LNCaP clone FGC (cell line): ENCODE measurements at places on chromosomes 16 and 17.

DNA sequence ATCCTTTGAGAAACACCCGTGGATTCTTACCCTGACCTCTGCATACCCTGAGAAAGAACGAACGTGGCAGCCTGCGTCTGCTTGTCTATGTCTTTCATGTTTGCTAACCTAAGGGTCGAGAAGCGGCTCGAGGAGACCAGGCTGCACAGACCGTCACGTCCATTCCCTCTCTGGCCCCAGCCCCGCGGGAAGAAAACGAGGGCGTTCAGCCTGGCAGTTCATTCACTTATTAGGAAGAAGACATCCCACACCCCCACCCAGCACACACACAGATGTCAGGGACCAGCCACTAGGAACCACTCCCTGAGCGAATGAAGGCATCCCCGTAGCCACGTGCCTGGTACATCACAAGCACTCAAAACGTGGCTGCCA, 655 bp upstream of the MTHFSD start:
- no peak for DNase-seq

DNA sequence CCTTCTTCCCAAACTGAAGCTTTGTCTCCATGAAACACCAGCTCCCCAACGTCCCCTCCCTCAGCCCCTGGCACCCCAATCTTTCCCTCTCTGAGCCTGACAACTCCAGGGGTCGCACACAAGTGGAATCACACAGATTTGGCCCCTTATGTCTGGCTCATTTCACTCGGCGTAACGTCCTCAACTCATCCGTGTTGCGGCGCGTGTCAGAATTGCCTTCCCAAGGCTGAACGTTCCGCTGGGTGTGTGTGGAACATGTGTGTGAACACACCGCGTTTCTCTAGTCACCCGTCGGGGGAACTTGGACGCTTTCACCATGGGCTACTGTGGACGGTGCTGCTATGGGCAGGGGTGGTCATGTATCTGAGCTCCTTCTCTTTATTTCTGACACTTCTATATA, 45.0 kb downstream of the TBC1D16 start:
- no peak for DNase-seq

DNA sequence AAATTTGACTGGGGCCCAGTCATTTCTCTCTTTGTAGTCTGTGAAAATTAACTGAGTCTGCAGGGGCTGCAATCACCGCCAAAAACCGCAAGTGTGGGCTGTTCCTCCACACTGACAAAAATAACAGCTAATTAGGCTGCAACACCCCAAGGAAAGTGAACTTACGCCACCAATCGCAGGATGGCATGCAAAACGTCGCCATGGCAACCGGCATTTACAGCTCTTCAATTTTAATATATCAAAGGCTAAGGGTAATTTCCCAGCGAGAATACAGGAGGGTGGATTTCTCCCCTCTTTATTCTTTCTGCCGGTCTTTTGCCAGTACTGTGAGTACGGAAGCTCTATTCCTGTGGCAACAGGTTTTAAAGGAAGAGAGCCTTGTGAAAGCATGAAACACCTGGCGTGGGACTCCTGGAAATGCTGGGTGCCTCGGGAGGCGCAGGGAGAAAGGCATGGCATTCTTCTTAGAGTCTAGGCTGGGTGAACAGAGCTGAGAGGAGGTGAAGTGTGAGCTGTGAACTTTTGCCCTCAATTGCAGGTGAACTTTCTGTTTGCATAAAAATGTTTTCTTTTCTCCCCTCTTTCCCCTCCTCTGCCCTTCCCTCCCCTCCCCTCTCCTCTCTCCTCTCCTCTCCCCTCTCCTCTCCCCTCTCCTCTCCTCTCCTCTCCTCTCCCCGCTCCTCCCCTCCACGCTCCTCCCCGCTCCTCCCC, 399.7 kb downstream of the XYLT1 start:
- no peak for DNase-seq

DNA sequence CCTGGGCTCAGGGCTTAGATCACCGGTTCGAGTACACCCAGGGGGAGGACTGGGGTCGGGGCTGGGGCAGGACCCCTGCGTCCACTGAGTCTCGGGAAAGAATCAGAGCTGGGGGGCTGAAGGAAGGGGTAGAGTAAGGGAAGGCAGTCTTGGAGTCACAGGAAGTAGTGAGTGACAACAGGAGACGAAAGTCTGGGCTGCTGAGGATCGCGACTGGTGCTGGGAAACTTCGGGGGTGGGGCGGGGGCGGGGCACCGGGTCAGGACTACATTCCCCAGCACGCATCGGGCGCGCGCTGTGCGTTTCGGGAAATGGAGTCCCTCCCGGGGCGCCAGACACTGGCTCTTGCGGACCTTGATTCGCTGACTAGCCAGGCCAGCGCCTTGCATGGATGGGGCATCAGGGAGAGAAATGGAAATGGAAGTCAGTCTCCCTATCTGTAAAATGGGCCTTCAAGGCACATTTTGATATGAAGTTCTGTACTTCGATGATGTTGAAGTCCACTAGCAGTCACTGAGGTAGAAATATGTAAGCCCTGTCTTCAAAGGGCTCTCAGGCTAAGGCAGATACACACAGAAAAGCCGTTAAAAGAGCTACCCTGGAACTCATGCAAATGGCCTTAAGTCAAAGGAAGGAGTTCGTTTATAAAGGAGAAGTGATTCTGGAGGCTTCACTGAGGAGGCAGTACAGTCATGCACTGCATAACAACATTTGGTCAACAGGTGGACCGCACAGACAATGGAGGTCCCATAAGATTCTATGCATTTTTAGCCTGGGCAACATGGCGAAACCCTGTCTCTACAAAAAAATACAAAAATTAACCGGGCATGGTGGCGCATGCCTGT, 697 bp downstream of the CTF1 start:
- DNase-seq, result no peak

DNA sequence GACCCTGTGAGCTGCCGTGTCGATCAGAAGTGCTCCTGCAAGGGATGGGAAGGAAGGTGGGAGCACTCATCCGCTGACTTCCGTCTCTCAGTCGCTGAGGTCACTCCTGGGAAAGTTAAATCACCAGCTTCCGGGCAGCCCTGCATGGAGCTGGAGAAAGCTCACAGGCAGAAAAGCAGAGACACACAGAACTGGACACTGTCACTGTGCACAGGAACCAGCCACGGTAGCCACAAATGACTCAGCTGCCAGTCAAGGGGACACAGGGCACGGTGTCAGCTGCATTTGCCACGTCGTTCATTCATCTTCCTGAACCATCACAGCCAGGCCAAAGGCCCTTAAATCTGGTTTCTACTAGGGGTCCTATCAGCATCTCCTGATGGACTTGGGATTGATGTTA, 226.4 kb upstream of the PSMD7 start:
- no peak for DNase-seq

DNA sequence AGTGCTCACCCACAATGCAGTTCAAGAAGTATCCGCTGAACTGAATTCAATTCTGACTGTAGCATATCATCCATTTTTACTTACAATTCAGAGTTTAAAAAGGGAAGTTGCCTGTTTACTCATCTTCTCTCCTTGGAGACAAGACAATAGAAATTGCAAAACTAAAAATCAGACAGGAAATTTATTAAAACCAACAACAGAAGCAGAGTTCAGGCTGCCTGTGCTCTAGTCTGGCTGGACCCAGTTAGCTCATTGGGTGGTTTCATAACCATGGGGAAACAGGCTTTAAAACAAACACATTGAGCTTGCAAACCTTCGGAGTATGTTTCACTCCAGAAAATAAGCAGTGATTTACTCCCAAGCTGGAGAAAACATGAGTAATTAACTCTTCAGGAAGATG, 321.4 kb downstream of the GRIN2A start:
- DNase-seq, result no peak

- no peak for DNase-seq
These were observed 184.8 kb upstream of the CIBAR2 start for GRCh38 chr16:85296859-85297660.

DNA sequence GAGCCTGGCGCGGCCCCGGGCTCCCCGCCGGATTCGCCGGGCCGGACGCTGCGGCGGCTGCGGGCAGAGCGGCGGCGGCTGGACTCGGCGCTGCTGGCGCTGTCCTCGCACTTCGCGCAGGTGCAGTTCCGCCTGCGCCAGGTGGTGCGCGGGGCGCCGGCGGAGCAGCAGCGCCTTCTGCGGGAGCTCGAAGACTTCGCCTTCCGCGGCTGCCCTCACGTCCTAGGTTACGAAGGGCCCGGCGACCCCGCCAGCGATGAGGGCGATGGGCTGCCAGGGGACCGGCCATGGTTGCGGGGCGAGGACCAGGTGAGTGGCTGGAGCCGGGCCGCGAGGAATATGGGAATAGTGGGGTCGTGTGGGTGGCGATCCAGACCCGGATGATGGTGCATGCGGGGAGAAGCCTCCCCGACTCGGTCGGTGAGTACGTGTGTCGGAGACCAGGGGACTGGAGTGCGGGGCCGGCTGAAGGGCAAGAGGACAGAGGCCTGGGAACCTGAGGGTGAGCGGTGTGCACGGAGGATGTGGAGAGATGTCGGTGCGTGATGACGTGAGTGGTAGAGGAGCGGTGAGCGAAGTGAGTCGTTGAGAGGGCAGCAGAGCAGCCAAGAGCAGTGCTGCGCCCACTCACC, 517 bp downstream of the RUNDC1 start:
- DNase-seq, result no peak
